ENCODE measurements at places on chromosomes 12 and 14. TPM values are rescaled to one million over a fixed set of nuclear protein-coding genes. Genes with fewer than 3 reads are reported as not detected.

Gene DNAJC22
- 18.3 TPM for polyA plus RNA-seq

GRCh38 chr12:15726027-15726877 lies 62.9 kb downstream of the EPS8 start:
- no peak for DNase-seq

- DNase-seq: no peak
Measured at GRCh38 chr12:53227836-53228235, 4.2 kb downstream of the RARG start.

- DNase-seq: peak; percentile 71
Measured at GRCh38 chr12:117190210-117190781, at the start of gene FBXO21. FBXO21 (minus strand) TSS chr12:117190470; CDS start chr12:117190456, 14 bp downstream.

DNA sequence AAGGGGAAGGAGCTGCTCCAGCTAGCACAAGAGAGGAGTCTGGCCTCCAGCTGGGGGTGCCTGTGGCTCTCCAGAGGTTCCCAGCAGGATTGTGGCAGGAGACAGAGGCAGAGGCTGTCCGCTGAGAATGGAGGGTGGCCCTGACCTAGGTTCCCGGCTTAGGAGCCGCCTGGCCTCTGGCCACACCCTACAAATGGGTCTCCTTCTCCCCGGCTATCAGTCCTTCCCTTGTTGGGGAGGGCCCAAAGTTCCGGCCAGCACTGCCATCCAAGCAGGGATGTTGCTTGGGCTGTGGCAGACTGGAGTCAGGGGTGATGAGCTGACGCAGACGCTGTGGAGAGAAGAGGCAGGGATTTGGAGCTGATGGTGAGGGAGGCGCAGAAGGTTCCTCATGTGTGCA lies 23.1 kb downstream of the SLC6A12 start:
- DNase-seq: no peak

Measured in right renal cortex interstitium (tissue), 3 donors.